ENCODE measurements at places on chromosomes 3 and 15. TPM values are rescaled to one million over a fixed set of nuclear protein-coding genes. Genes with fewer than 3 reads are reported as not detected.
A peak's percentile ranks its signal among the peaks of the same experiment; 100 is the strongest.

The NEDD4 gene
- polyA plus RNA-seq = 11.1 TPM

The UCN2 gene
- 0.17 TPM for polyA plus RNA-seq

The SPATA12 gene
- not detected for polyA plus RNA-seq

The GOLGA8G gene
- polyA plus RNA-seq = 0.13 TPM

The KNL1 gene
- 12.6 TPM for polyA plus RNA-seq

The USP13 gene
- 21.1 TPM for polyA plus RNA-seq

DNA sequence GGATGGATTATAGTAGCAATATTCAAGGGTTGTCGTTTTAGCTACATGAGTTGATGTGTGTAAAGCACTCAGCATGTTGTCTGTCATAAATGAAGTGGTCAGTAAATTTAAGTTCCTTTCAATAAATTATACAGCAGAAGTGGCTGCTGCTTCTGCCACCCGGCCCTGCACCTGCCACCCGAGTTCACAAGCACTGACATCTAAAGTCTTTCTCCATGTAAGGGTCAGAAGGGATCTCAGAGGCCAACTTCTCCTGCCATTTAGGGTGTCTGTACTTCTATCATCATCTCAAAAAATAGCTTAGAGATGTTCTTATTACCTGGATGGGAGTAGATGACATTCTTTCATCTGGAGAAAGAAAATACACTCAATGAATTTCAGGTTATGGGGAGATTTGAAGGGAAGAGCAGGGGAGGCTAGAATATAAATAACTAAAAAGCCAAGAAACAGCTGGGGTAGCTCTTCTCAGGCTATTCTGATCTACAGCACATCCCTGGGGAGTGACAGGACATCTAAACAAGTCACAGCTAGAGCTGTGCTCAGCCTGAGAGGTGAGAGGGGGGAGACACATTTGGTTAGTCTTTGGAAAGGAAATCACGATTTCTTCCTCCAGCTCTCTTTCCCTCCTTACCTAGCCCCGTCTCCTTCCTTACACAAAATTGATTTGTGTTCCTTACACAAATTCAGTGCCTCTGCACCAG is 8.0 kb downstream of the GCSAM start:
- no peak for DNase-seq

DNA sequence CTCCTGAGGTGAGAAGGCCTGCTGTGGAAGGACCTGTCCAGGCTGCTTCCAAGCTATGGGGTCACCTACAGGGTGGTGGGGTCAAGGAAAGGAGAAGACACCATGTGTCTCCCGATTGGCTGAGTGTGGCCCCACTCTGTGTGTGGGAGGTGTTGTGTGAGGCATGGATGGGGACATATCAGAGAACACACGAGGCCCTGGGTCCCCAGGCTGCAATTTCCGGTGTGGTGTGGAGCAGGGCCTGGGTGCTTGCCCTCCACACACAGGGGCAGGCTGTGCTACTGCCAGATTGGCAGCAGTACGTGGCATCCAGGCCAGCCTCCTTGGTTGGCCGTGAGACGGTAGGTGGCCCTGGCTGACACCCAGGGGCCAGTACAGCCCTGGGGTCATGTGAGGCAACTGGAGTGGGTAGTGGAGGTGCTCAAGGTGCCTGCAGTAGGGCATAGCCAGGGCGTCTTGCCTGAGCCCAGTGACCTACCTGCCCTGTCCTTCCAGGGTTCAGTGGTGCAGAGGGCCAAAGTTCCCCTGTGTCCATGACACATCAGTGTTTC is 233.8 kb downstream of the SNRPN start:
- DNase-seq = no peak

DNA sequence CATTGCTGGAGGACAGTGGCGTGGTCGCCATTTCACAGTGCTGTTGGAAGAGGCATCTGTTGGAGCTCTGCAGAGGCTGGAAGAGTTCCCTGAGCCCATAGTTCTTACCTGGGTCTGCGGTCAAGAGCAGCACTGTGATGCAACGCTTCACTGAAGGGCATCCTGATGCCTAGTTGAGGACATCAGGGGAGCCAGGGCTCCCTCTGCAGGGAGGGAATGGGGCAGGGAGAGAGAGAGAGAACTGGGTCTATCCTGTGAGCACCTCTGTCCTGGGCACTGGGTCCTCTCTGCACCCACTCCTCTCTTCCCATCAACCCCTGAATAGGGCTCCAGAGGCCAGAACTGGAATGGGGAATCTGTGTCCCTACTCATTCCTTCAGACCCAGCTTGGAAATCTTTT is 23.9 kb upstream of the MOBP start:
- DNase-seq = no peak

DNA sequence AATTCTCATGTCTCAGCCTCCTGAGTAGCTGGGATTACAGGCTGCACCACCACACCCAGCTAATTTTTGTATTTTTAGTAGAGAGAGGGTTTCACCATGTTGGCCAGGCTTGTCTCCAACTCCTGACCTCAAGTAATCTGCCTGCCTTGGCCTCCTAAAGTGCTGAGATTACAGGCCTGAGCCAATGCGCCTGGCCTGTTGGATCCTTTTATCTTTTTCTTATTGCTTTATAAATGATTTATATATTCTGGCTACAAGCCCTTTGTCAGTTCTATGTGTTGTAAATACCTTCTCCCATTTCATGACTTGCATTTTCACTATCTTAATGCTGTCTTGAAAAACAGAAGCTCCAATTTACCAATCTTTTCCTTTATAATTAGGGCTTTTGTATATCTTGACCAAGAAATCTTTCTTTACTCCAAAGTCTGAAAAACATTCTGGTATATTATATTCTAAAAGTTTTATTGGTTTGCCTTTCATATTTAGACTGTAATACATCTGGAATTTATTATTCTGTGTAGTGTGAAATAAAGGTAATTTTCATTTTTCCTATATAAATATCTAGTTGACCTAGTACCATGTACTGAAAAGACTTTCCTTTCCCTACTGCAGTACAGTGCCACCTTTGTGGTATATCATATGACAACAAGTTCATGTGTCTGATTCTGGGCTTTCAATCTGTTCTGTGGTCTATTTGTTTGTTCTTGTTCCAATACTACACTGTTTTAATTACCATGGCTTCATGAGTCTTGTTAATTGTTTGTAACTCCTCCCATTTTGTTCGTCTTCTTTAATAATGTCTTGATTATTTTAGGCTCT is 52.9 kb upstream of the RNU6-1 start:
- no peak for DNase-seq

GRCh38 chr3:94887065-94887464 is 824.2 kb downstream of the NSUN3 start:
- no peak for DNase-seq

DNA sequence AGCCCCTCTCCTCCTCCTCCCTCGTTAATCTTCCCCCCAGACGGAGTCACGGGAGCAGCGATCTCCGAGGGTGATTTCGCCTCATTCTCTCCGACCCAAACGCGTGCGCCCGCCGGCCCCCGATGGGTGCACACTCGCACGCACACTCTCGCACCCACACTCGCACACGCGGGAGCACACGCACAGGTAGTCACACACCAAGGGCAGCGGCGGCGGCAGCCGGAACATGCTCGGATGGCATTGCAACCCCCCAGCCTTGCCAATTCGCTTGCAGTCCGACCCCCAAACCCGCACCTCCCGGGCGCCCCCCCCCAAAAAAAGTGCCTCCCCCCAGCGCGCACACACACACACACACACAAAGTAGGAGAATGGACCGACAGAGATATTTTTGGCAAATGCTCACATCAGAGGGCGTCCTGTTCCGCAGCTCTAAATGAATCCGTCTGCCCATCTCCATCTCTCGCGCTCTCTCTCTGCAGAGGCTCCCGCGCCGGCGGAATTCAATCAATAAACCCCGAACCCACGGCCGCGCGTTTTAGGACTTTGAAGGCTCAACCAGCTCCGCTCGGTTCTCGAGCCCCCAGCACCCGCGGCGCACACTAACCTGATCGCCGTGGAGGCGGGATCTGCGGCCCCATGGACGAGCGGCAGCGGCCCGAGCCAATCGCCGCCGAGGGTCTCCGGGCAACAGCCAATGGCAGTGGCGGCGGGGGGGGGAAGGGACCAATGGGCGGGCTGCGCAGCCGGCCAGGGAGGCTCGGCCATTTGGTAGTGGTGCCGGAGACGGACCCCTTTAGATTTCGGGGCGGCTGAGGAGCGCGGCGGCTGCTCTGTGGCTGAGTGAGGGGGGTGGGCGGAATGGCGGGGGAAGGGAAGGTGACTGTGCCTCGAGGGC is at the start of gene ANP32A:
Gene ANP32A, minus strand, starts transcription at position 601 of the 895 bp plus-strand sequence. Its CDS starts 144 bp downstream, at position 457.
- DNase-seq = peak; percentile 95

DNA sequence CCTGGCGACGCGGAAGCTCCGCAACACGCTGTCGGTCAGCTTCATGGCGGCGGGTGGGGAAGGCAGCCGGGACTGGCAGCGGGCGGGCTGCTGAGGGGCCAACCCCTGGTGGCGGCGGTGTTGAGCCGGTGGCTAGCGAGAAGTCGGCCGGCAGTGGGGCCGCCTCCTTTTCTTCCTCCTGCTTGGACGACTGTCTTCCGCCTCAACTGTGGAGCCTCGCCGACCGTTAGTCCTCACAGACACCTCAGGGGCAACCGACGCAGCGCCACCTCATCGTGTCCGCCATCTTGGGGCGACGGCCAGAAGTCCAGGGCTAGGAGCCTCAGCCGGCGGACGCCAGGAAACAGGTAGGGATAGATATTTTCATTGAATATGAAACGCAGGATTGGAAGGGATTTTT is 875.1 kb downstream of the NSUN3 start:
- DNase-seq = no peak

DNA sequence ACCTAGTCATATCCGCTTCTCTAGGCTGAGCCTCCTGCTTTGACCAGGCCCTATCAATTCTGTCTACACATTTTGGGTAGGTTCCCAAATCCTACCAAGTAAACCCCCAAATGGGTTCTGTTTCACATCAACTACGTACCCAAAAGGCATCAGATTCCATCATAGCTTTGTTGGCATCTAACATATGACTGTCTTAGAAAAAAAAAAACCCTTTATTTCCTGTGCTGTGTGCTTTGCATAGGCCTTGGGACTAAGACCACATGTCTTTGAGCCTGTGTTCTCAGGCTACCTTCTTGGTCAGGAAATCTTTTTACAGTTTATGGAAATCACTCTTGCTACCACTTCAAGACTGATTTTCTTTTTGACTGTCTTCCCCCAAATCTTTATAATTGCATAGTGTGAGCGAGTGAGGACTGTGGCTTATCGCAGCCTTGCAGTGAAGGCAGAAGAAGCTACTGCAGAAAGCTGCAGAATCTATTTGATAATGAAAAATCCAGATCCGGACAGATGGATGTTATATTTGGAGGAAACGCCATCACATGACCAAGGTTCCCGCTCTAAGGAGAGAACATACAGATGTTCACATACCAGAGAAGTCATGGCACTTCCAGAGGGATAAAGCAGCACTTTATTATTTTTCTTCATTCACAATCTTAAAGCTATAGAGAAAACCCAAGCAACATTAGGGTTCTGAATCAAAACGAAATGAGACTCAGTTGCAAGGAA is 111.2 kb downstream of the EOMES start:
- no peak for DNase-seq
